Activated T-helper 1 cell treated with anti-CD3 and anti-CD28 coated beads, Interleukin-12 subunit alpha, Interleukin-12 subunit beta, Interleukin-2, Interleukin-4 antibody, amounts not matched to agents 30 ng/mL and 10 ng/mL and 1 ng/mL, durations not matched to agents 14 hours and 24 hours and 36 hours (primary cell): ENCODE measurements at places on chromosomes 2 and 18. TPM values are rescaled to one million over a fixed set of nuclear protein-coding genes. Genes with fewer than 3 reads are reported as not detected.

GRCh38 chr2:68512966-68513365 is 45.6 kb downstream of the APLF start:
- no peak overlapping the region for H3K4me3 ChIP-seq
- no peaks in the 10 kb centered on the region for H3K27me3 ChIP-seq
- H3K4me1 ChIP-seq = no peaks in the 10 kb centered on the region
- H3K27ac ChIP-seq = no peak overlapping the region

DNA sequence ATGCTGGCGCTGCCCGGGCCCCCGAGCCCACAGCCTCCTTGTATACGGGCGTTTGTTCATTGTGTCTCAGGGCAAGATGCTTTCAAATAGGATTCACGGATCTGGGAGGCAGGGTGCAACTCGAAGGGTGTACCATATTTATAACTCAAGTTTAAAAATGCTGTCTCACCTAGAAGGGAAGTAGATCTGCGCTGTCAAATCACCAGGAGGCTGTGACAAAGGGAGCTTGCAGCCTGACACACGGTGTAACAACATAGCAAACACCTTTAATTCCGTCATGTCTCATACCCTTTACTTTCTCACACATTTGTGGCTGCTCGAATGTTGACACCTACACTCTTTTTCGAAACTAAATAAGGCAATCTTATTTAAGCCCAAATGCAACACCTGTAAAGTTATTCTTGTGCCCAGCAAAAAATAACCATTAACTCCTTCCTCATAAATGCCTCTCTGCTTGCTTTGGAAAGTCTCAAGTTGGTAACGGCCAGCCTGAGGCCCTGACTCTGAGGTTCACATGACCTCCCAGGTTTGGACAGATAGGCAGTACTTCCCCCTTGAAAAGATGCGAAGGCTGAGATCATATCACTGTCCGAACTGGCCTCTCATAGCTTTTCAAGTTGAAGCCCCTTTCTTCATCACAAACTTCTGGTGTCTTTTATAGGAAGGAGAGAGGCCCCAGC is 11.6 kb downstream of the ZEB2 start:
- no peak for DNase-seq
- peaks cover 27% of the 10 kb centered on the region for H3K27me3 ChIP-seq
- no peaks in the 10 kb centered on the region for H3K36me3 ChIP-seq
- peaks cover 52% of the 10 kb centered on the region for H3K4me1 ChIP-seq

GRCh38 chr2:35783723-35784122 is 571.9 kb upstream of the CRIM1 start:
- H3K4me1 ChIP-seq = no peaks in the 10 kb centered on the region
- H3K36me3 ChIP-seq = no peaks in the 10 kb centered on the region
- no peak for DNase-seq
- no peak overlapping the region for H3K4me3 ChIP-seq

The DSG4 gene
- total RNA-seq = not detected in 2 replicates

GRCh38 chr2:231334179-231334930 is 61.2 kb upstream of the B3GNT7 start:
- H3K4me3 ChIP-seq = no peak overlapping the region
- H3K27me3 ChIP-seq = peaks cover 8% of the 10 kb centered on the region
- no peaks in the 10 kb centered on the region for H3K4me1 ChIP-seq
- no peak for DNase-seq
- H3K36me3 ChIP-seq = no peaks in the 10 kb centered on the region

GRCh38 chr2:209331291-209331844 is 92.5 kb upstream of the MAP2 start:
- no peaks in the 10 kb centered on the region for H3K4me1 ChIP-seq
- H3K27me3 ChIP-seq = peaks cover 2% of the 10 kb centered on the region
- DNase-seq = no peak
- no peak overlapping the region for H3K27ac ChIP-seq
- no peaks in the 10 kb centered on the region for H3K36me3 ChIP-seq

DNA sequence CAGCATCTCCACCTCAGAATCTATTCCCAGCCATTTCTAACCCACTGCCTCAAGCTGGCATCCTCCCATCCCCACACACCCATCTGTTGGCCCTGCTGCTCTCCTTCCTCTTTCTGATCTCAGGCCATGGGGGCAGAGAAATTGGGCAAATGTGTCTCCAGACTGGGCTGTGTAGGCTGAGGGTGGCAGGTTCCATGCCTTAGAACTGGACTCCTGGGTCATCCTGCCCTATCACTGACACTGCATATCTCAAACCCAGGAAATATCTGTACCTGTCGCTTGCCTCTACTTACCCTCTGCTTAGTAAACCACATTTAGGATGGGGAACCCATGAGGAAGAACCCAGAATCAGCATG is 1.8 kb downstream of the WNT10A start:
- no peak for DNase-seq
- peaks cover 11% of the 10 kb centered on the region for H3K4me1 ChIP-seq
- H3K36me3 ChIP-seq = no peaks in the 10 kb centered on the region

The ANKRD36 gene
- total RNA-seq = 36.7 and 41.9 TPM in 2 replicates

GRCh38 chr2:200640901-200641300 is 55.1 kb downstream of the AOX1 start:
- no peak for DNase-seq
- peaks cover 2% of the 10 kb centered on the region for H3K27me3 ChIP-seq
- H3K27ac ChIP-seq = no peak overlapping the region
- H3K4me3 ChIP-seq = no peak overlapping the region
- H3K36me3 ChIP-seq = no peaks in the 10 kb centered on the region

DNA sequence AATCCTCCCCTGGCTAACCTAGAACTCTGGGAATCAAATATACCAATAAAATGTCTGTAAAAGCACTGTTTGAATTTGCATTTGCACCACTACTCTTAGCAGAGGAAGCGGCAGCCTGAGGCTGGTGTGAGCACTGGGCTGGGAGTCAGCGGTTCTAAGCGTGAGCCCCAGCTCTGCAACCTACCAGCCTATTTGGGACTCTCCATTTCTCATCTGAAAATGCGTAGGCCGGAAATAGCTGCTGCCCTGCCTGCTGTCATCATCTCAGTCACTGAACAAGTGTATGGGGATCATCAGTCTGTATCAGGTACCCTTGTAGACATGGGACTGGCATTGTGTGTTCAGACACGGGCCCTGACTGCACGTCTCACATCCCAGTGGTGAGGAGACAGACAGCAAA is 194.3 kb downstream of the ANKRD30B start:
- no peak for DNase-seq
- no peak overlapping the region for H3K27ac ChIP-seq
- H3K36me3 ChIP-seq = no peaks in the 10 kb centered on the region
- H3K27me3 ChIP-seq = no peaks in the 10 kb centered on the region
- no peak overlapping the region for H3K4me3 ChIP-seq
- H3K4me1 ChIP-seq = no peaks in the 10 kb centered on the region

The ADD2 gene
- total RNA-seq = 6.9 and 9.0 TPM in 2 replicates

GRCh38 chr2:208542465-208543041 is 136.0 kb downstream of the PTH2R start:
- H3K27me3 ChIP-seq = peaks cover 2% of the 10 kb centered on the region
- no peaks in the 10 kb centered on the region for H3K36me3 ChIP-seq
- no peaks in the 10 kb centered on the region for H3K4me1 ChIP-seq

DNA sequence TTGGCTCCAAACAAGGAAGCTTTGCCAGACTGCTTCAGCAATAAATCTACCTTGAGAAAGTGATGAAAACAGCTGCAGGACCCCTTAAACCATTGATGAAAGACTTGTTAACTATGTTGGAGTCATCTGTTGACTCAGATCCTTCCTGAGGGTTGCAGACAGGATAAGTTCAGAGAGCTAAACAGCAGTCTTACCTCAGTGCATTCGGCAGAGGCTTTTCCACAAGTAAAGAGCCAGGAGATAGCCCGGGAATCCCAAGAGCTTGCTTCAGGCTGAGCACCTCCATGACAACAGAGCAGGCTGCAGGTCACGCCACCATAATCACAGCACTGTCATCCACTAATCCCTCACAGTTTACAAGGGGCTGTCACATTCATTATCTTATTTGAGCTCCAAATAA is 23.7 kb downstream of the KIAA2012 start:
- H3K4me3 ChIP-seq = no peak overlapping the region
- peaks cover 10% of the 10 kb centered on the region for H3K27me3 ChIP-seq
- no peak for DNase-seq
- no peaks in the 10 kb centered on the region for H3K4me1 ChIP-seq

GRCh38 chr2:84631047-84631446 is 114.7 kb downstream of the DNAH6 start:
- H3K4me1 ChIP-seq = no peaks in the 10 kb centered on the region
- no peak for DNase-seq
- H3K36me3 ChIP-seq = no peaks in the 10 kb centered on the region
- no peak overlapping the region for H3K4me3 ChIP-seq
- H3K27ac ChIP-seq = no peak overlapping the region
- H3K27me3 ChIP-seq = peaks cover 3% of the 10 kb centered on the region

The CXCR4 gene
- total RNA-seq = 83.3 and 86.3 TPM in 2 replicates

The ALMS1 gene
- 18.2 and 19.4 TPM in 2 replicates for total RNA-seq

The CFC1 gene
- not detected in 2 replicates for total RNA-seq

DNA sequence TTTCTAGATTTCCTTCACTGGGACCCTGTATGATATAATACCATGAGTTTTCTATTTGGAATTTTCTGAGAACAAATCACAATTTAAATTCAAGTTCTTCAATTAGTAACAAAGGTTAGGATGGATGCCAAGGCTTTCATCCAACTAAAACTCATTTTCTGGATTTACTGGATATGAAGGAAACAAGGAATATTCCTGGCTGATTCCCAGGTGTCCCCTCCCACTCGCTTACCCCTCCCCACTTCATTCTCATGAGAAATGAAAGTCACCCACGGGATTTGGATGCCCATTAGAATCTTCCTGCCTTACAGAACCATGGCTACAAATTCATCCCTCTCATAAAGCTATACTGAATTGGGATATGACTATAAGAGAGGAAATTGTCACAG is 40.0 kb downstream of the RNU4ATAC start:
- no peaks in the 10 kb centered on the region for H3K27me3 ChIP-seq
- no peak overlapping the region for H3K4me3 ChIP-seq

The GPR45 gene
- not detected in 2 replicates for total RNA-seq

DNA sequence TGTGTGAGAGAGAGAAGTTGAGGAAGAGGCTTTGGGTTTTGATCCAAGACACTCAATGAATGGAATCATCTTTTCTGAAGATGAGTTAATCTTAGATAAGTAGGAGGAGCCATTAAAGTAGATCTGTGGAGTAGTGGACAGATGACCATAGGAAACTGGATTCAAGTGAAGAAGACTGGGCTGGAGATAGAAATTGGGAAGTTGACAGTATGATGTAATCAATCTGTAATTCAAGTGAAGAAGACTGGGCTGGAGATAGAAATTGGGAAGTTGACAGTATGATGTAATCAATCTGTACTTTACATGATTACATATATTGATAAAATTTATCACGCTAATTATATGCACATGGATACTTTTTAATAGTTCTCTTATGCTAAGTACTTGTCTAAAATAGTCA is 92.8 kb downstream of the PHLPP1 start:
- DNase-seq = no peak
- H3K27ac ChIP-seq = no peak overlapping the region
- peaks cover 7% of the 10 kb centered on the region for H3K4me1 ChIP-seq

DNA sequence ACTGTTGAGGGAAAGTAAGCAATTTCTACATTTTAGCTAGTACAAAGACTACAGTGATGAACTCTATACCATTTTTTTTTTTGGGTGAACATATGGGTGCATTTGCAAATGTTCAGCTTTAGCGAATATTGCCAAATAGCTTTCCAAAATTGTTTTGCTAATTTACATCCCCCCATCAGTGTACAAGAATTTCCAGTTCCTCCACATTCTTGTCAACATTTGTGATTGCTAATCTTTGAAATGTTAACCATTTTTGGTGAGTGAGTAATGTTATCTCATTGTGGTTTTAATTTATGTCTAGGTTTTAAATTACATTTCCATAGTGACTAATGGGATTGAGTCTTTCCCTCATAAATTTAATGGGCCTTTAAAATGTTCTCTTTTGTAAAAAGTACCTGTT is 16.4 kb upstream of the CNRIP1 start:
- no peak for DNase-seq
- H3K4me1 ChIP-seq = no peaks in the 10 kb centered on the region
- H3K4me3 ChIP-seq = no peak overlapping the region

GRCh38 chr2:223944166-223944702 is 901 bp downstream of the WDFY1 start:
- DNase-seq = no peak
- H3K4me1 ChIP-seq = peaks cover 60% of the 10 kb centered on the region
- peak overlapping the region; percentile 87 for H3K4me3 ChIP-seq
- H3K27me3 ChIP-seq = no peaks in the 10 kb centered on the region
- peak overlapping the region; percentile 77 for H3K27ac ChIP-seq

The DSG1 gene
- not detected in 2 replicates for total RNA-seq

GRCh38 chr2:2660789-2661355 is 329.8 kb upstream of the MYT1L start:
- H3K4me3 ChIP-seq = no peak overlapping the region
- no peak for DNase-seq
- no peak overlapping the region for H3K27ac ChIP-seq
- no peaks in the 10 kb centered on the region for H3K27me3 ChIP-seq
- H3K36me3 ChIP-seq = no peaks in the 10 kb centered on the region
- no peaks in the 10 kb centered on the region for H3K4me1 ChIP-seq

- no peaks in the 10 kb centered on the region for H3K27me3 ChIP-seq
- H3K36me3 ChIP-seq = peaks cover 28% of the 10 kb centered on the region
- peaks cover 23% of the 10 kb centered on the region for H3K4me1 ChIP-seq
- H3K27ac ChIP-seq = no peak overlapping the region
- no peak for DNase-seq
- H3K4me3 ChIP-seq = no peak overlapping the region
Measured at GRCh38 chr2:6939071-6939470, 21.9 kb downstream of the RNF144A start.

The SIX2 gene
- not detected in 2 replicates for total RNA-seq

GRCh38 chr2:233824373-233824772 is 30.0 kb downstream of the HJURP start:
- no peak for DNase-seq
- H3K4me1 ChIP-seq = no peaks in the 10 kb centered on the region
- H3K27me3 ChIP-seq = peaks cover 3% of the 10 kb centered on the region
- H3K36me3 ChIP-seq = no peaks in the 10 kb centered on the region
- H3K27ac ChIP-seq = no peak overlapping the region
- H3K4me3 ChIP-seq = no peak overlapping the region

- DNase-seq = no peak
- H3K36me3 ChIP-seq = peaks cover 39% of the 10 kb centered on the region
- H3K4me1 ChIP-seq = peaks cover 82% of the 10 kb centered on the region
- no peak overlapping the region for H3K4me3 ChIP-seq
Measured at GRCh38 chr2:64128406-64128805, 15.8 kb downstream of the PELI1 start.

GRCh38 chr2:51722311-51722710 is 690.4 kb upstream of the NRXN1 start:
- no peaks in the 10 kb centered on the region for H3K4me1 ChIP-seq
- H3K36me3 ChIP-seq = no peaks in the 10 kb centered on the region
- H3K27ac ChIP-seq = no peak overlapping the region
- DNase-seq = no peak
- no peaks in the 10 kb centered on the region for H3K27me3 ChIP-seq

The NMUR1 gene
- 0.05 TPM in 1 of 2 replicates, not detected in the other for total RNA-seq

The GPR35 gene
- total RNA-seq = 7.6 and 8.2 TPM in 2 replicates
